ENCODE measurements at places on chromosomes 4 and X.
A peak's percentile ranks its signal among the peaks of the same experiment; 100 is the strongest.

DNA sequence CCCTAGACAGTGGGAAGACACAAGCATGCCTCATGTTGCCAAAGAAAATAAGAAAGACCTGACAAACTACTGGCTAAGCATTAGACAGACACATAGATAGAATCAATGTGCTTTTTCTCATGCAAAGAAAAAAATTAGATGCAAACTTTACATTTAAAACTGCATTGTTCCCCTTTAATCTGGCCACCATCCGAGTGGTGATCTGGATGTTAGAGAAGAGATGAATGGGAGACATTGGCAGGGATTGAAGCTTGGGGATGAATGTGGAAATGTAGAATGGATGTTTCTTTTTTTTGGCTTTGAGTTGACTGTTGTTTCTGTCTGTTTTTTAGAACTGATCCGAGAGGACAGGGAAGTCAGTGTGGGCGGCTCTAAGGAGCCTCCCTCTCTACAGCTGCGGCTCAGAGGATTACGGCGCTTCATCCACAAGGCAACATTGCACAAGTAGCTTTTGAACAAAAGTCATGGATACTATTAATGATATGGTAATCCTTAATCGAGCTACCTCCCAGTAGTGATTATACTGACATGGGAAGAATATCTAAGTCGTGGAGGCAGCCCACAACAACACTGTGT is 53.0 kb downstream of the HELT start:
- no peak for DNase-seq

DNA sequence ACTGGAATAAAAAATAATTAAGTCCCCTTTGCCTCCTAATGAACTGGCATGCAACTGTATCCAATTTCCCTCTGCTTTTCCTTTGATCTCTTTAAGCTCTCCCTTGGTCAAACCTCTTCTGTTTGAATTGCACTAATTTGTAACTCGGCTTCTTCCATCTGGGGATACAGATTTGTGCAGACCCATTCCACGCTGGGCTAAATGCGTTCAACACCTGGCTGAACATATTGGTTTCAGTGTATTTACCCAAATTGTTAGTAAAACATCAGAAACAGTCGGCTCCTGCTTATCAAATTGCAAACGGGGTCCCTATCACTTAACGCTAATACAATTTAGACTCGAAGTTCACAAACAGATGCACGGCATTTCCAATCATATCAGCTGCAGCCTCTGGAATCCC is 124.9 kb upstream of the TAPT1 start:
- DNase-seq: no peak

GRCh38 chr4:177118596-177118995 is 191.1 kb upstream of the NEIL3 start:
- DNase-seq: no peak

DNA sequence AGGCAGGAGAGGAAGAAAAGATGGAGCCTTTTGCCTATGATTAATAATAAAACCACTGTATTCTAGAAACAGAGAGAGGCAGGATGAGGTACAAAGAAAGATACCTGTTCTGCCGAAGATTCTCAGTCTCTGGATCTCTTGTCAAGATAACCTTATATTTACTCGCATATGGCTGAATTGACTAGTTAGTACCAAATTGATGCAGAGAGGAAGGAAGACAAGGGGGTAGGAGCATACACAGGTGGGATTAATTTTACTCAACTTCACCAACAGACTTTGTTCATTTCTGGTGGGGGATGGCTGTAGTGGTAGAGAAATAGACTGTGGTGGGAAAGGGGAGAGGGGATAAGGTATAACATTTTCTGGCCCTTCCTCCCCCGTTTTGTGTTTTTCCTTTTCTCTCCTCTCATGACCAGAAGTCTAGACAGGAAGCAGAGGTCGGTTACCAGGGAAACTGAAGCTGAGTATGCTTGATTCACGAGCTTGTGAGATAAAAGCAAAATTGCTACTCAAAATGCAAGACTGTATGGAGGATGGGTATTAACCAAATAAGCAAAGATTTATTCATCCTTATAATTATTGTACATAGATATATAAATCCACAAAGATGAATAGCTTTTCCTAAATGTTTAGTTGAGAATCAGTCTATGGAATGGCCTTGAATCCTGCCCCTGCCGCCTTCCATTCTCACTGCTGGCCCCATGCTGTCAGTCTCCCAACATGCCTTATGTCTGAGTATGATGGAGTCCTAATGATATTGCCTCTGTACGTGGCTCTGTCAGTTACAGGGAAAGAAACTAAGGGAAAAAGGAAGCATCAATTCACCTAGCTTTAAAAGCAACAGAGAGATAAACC is 17.8 kb upstream of the PAGE2B start:
- no peak for DNase-seq

GRCh38 chr4:7193030-7193958 is 956 bp downstream of the SORCS2 start:
- peak; percentile 69 for DNase-seq

DNA sequence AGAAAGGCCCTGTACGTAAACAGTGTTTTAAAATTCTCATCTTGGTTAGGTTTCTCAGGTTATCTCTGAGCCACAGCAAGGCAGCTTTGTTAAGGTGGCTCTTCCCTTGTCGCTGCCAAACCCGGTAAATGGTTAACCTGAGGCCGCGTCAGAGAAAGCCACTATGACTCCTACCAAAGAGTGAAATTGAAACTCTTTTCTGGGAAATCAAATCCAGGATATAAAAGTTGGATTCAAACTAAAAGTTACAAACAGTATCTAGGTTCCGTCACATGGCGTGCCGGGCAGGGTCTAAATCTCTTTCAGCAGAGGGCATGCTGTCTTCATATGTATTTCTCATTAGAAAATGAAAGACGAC is 433 bp downstream of the MMAA start:
- DNase-seq: peak; percentile 66

Measured in femur (tissue), 1 donor.